Naive thymus-derived CD4-positive, alpha-beta T cell (primary cell): ENCODE measurements at places on chromosomes 16 and 17.

GRCh38 chr16:6020162-6020985 lies 922.8 kb upstream of the EEF2KMT start:
- no peak for DNase-seq

GRCh38 chr17:4836221-4836620 lies 3.1 kb downstream of the MINK1 start:
- DNase-seq: no peak

DNA sequence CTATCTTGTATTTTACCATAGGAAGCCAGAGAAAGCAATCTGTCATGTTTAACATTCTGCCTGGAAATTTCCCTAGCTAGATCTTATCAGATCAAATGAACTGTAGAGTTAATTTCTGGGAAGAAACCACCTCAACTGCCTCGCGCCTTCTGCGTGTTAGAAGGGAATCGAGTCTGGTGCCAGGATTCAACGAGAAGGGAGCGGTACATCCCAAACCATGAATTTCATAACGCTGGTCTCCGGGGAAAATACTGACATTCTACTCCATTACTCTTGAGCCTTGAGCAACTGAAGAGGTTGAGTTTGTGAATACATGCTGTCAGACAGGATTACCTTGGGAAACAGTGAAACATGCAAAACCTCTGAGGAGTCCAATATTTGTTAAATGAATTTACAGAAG lies 35.2 kb downstream of the MPHOSPH6 start:
- no peak for DNase-seq

- no peak for DNase-seq
Observed at GRCh38 chr17:9432134-9432885, 143.3 kb downstream of the STX8 start.

DNA sequence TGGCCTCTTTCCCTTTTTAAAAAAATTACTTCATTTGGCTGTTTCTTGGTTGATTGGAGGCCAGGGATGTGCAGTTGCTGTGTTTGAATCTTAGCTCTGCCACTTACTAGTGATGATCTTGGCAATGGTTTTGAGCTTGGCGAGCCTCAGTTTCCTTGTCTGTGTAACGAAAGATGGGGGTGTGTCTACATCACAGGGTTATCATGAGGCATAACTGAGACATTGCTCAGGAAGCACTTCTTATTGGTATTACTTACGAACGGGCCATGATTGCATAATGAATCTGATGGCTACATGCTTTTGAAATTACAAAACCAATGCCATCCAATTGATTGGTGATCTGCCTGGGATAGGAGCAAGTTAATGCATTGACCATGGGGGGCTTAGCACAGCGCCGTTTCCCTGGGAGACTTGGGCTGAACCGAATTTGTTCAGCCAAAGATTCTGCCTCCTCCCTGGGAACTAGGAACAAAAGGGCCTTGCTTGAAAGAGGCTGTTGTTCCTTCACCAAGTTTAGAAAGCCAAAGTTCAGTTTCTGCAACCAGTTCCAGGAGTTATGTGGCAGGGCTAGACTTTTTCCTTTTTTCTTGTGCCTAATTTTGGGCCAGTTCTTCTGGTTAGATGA lies 21.9 kb downstream of the CMIP start:
- DNase-seq: no peak

GRCh38 chr16:19113577-19114358 lies at the start of gene ITPRIPL2:
TSS of gene ITPRIPL2 (plus strand) at chr16:19113964. CDS start at chr16:19114462, 498 bp downstream.
- DNase-seq: no peak

DNA sequence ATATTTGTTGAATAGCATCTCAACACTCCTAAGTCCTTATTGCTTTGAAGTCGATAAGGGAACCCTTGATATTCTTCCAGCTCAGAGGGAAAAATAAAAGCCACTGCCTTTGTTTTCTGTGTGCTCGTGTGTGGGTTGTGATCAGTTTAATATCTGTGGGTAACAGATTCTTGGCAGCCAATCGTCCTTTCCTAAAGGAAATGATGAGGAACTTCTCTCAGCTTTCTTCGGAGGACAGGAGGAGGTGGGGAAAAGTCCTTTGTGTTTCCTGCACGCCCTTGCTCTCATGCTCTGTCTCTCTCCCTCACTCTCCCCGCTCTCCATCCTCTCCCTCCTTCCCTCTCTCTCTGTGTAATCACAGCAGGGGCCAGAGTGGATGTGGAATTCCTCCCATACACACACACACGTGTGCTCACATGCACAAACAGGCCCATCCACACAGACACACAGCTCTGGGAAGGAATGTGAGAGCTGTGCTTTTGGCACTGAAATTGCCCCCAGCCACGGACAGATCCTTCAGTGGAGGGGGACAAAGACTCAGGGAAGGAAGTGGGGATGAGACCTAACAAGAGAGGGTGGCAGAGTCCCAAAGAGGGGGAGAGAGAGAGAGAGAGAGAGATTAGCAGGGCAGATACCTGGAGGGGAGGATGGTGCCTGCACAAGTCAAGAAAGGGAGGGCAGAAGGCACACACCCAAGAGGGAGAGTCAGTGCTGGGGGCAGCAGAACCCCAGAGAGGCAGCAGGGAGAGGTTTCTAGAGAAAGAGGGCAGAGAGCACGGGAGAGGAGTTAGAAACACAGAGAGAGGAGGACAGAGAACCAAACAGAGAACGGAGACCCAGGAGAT lies 83.5 kb upstream of the PLCG2 start:
- no peak for DNase-seq

DNA sequence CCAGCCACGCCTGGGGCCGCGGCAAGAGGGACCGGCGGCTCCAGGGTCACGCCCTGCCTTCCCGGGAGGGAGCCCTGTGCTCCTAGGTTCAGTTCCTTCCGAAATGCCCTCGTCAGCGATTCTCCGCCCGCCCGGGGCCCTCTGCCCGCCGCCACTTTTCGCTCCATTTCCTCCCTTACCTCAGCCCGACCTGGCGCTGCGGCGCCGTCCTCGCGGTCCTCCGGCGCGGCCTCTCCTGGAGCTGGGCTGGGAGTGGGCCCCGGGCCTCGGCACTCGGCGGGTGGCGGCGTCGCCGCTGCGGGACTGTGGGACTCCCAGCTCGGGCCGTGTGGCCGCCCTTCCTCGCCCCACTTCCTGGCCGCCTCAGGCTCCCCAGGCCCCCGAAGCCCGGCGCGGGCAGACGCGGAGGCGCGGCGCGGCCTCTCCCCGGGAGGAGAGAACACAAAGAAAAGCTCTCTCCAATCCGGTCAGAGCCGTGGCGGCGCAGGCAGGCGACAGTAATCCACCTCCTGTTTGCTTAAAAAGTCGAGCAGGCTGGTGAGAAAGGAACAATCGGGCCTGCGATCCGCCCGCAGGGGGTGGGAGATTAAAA lies 1.6 kb downstream of the BAHCC1 start:
- peak; percentile 22 for DNase-seq

- DNase-seq: no peak
Observed at GRCh38 chr16:52293204-52293603, 253.7 kb downstream of the TOX3 start.

DNA sequence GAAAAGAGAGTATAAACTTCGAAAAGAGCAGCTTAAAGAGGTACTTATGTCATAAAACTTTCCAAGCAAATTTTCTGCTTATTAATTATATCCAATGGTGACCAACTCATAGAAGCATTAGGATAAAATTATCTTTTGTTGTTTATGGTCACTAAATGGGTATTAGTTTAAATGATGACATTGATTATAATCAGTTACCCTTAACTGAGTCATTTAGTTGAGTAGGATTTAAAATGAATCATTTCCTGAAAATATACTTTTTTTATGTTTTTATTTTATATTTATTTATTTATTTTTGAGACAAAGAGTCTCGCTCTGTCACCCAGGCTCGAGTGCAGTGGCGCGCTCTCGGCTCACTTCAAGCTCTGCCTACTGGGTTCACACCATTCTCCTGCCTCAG lies 55.9 kb downstream of the ABHD15 start:
- no peak for DNase-seq

DNA sequence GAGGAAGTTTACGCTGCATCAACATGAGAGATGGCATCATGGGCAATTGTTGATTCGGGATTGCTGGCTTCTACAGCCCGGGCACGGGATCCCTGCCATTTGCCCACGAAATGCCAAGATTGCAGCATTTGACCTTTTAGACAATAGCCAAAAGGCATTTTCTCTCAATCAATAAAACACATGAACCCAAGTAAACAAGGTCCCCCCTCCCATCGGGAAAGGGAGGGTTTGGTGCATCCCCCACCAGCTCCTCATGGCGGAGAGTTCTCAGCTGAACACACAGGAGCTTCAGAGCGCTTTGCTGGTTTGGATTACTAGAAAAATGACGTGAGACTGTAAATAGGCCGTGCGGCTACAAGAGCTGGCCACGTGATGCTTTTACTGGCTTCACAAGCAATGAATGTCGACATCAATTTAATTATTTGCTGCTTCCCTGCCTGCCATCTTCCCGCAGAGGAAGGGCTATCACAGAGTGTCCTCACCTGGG lies 147.6 kb downstream of the C16orf95 start:
- DNase-seq: no peak

GRCh38 chr16:51184702-51185433 lies 33.8 kb upstream of the SALL1 start:
- DNase-seq: no peak

DNA sequence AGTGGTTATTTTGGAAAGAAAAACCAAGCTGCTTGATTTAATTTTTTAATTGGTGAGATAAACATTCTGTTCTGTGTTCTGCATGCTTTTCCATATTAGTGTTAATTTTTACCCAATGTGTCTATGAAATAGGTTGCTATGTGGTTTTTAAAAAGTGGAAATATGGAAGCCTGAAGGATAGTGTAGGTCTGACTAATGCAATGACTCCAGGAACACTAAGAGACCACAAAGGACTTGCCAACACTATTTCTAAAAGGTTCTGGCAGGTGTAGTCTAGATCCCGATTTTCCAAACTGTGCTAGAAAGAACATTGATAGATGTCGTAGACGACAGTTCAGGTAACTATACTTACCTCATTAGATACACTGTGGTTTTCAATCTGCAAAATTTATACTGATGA lies 877.4 kb upstream of the GOT2 start:
- no peak for DNase-seq

DNA sequence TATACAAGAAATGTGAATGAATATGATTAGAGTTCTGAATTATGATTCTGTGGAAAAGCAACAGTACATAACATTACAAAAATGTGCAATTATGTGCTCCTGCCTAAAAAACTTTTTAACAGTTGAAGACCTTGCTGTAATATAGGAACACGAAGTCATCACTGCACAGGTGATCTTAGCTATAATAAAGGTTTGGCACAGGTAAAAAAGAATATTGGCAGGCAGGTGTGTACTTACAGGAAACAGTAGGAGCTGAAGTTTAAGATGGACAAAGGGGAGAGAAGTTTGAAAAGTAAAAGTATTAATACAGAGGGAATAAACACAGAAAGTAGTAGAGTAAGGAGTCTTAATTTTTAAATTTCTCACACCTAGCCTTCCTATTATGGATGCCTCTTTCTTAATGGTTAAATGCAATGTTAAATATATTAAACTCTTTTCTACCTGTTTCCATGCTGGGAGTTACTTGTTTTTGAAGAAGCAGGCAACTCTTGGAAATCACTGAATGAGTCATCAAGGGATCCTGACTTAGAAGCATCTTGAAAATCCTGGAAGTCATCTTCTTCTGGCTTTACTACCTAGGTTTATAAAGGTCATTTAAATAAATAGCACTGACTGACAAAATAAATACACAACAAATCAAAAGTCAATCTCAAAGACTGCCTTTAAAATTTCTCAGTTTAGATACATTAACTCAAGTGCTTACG lies 40.7 kb downstream of the SYNRG start:
- no peak for DNase-seq

DNA sequence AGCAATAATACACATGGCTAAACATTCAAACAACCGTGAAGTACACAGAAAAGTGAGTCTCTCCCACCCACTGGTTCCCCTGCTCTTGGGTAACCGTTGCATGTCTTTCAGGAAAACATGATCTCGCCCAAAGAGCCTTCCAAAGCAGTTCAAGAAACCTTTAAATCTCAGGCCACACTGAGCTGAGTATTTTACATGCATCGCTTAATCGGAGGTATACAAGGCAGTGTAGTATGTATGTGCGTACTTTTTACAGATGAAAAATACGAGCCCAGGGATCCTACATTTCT lies 741 bp upstream of the DEXI start:
- DNase-seq: no peak

DNA sequence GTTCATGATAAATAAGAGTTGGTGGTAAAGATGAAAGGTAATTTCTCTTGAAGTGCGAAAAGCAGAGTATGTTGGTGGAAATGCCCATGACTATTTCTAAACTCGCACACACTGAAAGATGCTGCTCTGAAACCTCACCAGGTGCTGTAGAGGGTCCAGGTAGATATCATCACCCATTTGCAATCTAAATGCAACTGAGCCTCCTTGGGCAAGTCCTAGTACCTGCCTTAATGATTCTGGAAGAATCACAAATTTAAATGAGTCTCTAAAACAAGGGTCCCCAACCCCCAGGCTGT lies 5.9 kb upstream of the MMD start:
- no peak for DNase-seq

DNA sequence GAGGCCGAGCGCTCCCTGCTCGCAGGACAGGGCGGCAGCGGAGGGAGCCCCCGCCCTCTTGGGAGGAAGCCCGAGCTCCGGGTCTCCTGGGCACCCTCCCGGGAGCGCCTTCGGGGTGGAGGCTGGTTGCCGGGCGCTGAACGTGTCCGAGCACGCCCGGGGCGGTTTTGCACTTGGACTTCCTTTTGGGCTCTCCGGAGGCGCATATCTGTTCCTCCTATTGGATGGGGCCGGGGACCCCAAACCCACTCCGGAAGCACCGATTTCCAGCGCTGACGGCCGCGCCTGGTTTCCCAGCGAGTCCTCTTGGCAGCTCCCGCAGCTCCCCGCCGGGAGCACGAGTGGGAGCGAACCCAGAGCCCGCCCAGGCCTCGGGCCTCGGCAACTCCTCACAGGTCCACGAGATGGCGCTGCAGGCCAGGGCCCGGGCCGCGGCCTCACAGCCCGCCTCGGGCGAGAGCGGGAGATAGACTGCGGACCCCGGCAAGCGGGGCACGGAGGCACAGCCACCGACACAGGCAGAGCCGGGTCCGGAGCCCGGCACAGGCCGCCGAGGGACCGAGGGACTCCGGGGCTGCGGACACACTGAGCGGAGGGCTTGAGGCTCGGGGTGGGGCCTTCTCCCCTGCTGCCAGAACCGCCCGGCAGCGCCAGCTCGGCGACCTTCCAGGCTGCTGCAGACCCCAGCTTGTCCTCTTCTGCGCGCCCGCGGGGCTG lies 12.7 kb downstream of the TBX2 start:
- DNase-seq: peak; percentile 59

DNA sequence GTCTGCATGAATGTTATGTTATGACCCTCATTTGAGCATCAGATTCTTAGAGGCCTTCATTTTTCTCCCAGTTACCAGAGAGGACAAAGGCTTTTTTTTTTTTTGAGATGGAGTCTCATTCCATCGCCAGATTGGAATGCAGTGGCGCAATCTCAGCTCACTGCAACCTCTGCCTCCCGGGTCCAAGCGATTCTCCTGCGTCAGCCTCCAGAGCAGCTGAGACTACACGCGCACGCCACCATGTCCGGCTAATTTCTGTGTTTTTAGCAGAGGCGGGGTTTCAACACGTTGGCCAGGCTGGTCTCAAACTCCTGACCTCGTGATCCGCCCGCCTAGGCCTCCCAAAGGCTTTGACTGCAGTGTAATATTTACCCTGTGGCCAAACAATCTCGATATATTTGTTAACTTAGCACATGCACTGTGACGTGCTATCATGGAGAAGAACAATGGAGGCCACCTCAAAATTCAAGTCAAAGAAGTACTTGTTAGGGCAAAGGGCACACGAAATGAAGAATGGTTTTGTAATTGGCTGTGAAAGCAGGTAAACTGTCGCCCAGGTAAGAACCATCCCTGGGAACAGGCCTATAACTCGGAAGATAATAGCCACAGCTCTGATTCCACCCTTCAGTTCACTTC lies 303.4 kb downstream of the SLC39A11 start:
- no peak for DNase-seq
